GM04504 (cell line): ENCODE measurements at places on chromosomes 5 and 9.

DNA sequence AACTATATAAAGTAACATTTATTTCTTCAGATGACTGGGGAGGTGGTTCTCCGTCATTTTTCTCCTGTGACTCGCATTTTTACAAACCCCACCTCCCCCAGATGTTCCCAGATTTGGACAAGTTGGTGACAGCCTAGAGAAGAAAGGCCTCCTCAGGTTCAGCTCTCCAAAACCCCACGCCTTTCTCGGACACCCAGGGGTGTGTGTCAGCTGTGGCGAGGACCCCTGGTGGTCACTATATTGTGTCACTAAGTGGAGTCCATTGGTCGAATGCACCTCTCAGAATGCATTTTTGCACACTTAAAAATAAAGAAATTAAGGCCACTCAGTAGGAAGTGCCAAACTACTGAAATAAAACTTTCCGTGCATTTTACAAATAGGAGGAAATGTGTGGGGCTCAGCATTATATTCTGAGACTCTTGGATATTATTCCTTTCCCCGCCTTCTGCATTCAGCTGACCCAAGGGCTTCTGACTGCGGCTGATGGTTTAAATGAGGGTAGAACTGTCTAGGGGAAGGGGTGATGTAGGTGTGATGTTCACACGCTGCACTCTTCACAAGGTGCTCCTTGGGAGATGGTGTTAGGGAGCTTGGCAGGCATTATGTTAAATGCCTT lies 47.6 kb downstream of the ACO1 start:
- DNase-seq = no peak

DNA sequence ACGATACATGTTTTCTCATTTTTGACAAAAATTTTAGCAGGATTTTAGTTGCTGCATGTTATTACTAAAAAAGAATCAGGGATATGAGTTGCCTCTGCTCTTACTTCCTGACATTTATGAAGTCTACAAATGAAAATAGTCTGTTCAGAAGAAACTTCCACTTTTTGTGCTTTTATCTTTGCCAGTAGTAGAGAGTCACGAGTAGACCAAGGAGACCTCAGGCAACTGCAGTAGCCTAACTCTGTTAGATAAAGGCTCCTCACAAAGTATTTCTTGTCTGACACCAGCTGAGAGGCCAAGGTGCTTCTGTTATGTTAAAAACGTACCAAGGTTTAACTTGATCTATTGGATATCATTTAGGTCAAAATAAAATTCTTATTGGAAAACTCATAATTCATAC lies 333.9 kb downstream of the NR2F1-AS1 start:
- DNase-seq = no peak

- no peak for DNase-seq
Measured at GRCh38 chr9:80648336-80648735, 1041.0 kb downstream of the TLE1 start.

GRCh38 chr9:122251351-122251750 lies 13.3 kb downstream of the RBM18 start:
- no peak for DNase-seq

GRCh38 chr5:14341571-14342230 lies 198.6 kb downstream of the TRIO start:
- DNase-seq = no peak

- DNase-seq = no peak
Measured at GRCh38 chr9:33437205-33437604, 10.2 kb downstream of the AQP3 start.

DNA sequence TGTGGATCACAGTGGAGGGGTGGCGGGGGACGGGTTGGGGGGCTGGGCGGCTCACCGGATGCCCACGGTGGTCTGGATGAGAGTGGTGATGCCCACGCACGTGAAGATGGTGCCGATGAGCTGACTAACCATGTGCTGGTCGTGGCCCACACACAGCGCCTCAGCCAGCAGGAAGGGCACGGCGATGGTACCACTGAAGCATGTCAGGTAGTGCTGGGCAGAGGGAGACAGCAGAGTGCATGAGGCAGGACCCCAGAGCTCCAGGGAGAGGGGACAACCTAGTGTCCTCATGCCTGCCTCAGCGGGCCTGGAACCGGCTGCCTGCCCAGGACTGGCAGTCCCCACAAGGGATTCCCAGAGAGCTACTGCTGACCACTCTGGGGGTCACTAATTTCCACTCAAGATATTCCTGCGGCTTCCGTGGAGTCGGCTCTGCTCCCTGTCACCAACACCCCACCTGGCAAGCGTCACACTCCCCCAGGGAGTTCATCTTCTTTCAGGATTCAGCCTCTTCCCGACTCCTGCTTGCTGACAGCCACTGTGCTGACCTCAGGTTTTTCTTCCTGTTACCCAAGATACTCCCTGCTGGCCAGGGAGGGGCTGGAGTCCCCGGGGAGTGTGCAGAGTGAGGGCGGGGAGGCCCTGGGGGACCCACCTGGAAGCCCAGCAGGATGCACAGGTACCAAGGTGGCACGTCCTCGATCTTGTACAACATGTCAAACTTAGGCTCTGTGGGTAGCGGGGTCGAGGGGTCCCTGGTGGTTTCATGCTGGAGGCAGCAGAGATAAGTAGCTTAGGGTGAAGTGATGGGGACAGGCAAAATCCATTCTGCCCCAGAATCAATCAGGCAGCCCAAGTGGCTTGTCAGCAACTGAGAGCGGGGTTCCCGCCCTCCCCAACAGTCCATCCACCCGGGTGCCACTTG lies 998 bp downstream of the SLC23A1 start:
- no peak for DNase-seq

- no peak for DNase-seq
Measured at GRCh38 chr9:113350107-113350661, 843 bp downstream of the BSPRY start.

GRCh38 chr5:119301906-119302305 lies 53.9 kb upstream of the TNFAIP8 start:
- no peak for DNase-seq

DNA sequence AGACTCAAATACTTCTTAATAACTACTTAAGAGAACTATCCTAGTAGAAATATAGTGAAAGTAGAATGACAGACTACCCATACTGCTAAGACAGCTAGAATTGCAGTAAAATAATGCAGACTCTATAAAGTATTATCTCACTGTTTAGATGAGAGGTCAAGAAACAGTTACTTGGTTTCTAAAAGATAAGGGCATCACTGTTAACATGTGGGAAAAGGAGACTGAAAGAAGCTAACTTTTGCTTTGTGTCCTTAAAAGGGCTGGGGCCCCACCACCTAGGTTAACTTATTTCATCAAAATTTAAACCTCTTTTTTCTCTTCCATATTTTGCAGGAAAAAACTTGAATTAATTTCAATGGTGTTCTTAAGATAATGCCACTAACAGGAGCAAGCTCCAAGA lies 204.3 kb downstream of the CNTLN start:
- no peak for DNase-seq
